C1 segment of cervical spinal cord (tissue), 14 donors: ENCODE measurements at places on chromosomes 5 and 9.

- no peak for DNase-seq
Measured at GRCh38 chr5:107153283-107153682, 517.5 kb downstream of the EFNA5 start.

DNA sequence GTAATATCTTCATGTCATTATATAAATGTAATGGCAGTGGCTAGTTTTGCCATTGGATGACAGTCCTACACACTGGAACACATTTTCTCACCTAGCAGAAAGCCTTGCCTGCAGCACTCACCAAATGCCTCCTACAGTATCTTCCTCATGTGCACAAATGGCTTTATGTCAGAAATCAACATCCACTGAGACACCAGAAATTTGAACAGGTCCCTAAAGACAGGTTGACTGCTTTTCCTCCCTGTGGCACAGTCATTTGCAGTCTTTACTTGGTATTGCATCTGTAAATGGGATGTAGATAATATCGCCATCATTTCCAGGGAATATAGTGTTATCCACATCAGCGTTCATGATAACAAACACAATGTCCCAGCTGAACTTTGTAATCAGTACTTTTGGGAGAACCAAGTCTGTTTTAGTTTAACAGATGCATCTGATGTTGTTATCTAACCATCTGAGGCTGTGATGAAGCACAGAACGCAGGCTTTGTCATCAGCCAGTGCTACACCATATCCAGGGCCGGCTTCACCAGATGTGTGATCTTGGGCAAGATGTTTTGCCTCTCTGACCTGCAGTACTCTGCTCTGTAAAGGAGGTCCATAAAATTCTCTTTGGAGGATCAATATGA lies 83.9 kb upstream of the TAS2R1 start:
- DNase-seq: no peak

DNA sequence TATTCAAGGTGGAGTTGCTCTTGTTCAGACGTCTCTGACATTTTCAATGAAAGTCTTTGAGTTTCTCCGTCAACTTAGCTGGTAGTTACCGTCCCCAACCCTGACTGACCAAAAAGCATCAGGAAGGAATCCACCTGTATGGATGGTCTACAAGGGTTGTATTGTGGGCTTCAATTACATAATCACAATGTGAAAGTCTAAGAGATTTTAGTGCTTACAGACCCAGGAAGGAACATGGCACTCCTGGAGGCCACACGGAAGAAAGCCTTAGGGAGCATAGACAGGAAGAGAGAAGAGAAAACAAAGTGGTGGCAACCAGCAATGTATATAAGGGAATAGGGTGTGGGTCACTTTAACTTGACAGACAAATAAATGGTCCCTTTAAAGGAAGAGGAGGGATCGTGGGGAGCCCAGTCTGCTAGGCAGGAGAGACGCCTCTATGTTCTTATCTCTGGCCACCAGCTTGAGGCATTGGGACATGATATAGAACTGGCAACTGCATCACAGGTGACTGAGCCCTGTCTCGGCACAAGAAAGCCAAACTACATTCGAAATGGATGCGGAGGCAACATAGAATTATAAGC lies 80.4 kb downstream of the ALDH7A1 start:
- DNase-seq: no peak

- no peak for DNase-seq
Measured at GRCh38 chr5:91598216-91598615, 215.1 kb upstream of the ARRDC3 start.

GRCh38 chr5:37926732-37927131 lies 86.9 kb upstream of the GDNF start:
- no peak for DNase-seq
